ENCODE measurements at places on chromosomes 11 and 22.

GRCh38 chr11:32830413-32830738 lies 649 bp downstream of the PRRG4 start:
- peak overlapping the region; percentile 90 for H3K27ac ChIP-seq
- peaks cover 6% of the 10 kb centered on the region for H3K36me3 ChIP-seq
- DNase-seq: no peak
- peak overlapping the region; percentile 93 for H3K4me3 ChIP-seq

DNA sequence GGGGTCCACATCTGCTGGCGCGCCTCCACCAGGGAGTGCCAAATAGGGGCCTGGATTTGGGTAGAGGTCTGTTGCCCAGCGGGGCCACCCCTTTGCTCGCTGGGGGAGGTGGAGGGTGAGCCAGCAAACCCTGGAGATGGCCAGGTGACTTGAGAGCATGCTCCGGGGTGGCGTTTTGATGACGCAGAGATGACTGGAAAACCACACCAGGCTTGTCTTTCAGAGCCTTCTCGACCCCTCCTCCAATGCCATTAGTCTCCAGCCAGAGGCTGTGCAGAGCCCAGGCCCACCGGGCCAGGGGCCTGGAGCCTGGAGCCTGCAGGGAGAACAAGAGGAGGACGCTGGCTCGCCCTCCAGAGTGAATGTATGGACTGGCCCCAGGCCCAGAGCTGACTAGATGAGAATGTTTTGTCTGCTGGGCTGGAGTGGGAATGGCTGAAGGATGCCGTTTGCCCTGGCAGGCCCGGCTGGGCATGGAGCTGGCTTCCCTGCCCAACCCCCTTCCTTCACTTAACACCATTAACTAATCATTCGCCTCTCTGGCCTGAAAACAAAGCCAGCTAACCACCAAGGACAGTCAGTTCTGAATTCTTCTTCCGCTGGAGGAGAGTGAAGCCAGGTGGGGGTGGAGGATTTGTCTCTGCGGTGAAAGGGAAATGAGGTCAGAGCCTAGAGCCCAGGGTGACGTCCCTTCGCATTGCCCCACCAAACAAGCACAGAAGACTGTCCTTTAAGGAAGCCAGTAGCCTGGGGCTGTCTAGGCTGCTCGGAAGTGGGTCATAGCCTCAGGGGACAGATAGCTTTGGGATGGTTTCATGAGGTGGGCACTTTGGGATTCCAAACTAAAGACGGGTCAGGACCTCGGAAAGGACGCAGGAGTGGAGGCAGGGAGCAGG lies 1.6 kb upstream of the MCAM start:
- no peak overlapping the region for H3K4me3 ChIP-seq
- no peaks in the 10 kb centered on the region for H3K36me3 ChIP-seq
- peaks cover 70% of the 10 kb centered on the region for H3K4me1 ChIP-seq
- peak overlapping the region; percentile 79 for H3K27ac ChIP-seq
- DNase-seq: no peak

- no peak overlapping the region for H3K4me3 ChIP-seq
- DNase-seq: no peak
- H3K27ac ChIP-seq: no peak overlapping the region
- no peaks in the 10 kb centered on the region for H3K4me1 ChIP-seq
- no peaks in the 10 kb centered on the region for H3K36me3 ChIP-seq
Measured at GRCh38 chr11:125679397-125679796, 1.2 kb downstream of the ACRV1 start.

GRCh38 chr11:69326622-69327219 lies 32.8 kb downstream of the MYEOV start:
- H3K27me3 ChIP-seq: no peaks in the 10 kb centered on the region
- DNase-seq: no peak
- no peak overlapping the region for H3K27ac ChIP-seq
- no peaks in the 10 kb centered on the region for H3K4me1 ChIP-seq

- DNase-seq: no peak
- H3K27ac ChIP-seq: no peak overlapping the region
- no peaks in the 10 kb centered on the region for H3K4me1 ChIP-seq
- no peaks in the 10 kb centered on the region for H3K36me3 ChIP-seq
- no peaks in the 10 kb centered on the region for H3K27me3 ChIP-seq
Measured at GRCh38 chr11:132586801-132587200, 945.5 kb downstream of the OPCML start.

DNA sequence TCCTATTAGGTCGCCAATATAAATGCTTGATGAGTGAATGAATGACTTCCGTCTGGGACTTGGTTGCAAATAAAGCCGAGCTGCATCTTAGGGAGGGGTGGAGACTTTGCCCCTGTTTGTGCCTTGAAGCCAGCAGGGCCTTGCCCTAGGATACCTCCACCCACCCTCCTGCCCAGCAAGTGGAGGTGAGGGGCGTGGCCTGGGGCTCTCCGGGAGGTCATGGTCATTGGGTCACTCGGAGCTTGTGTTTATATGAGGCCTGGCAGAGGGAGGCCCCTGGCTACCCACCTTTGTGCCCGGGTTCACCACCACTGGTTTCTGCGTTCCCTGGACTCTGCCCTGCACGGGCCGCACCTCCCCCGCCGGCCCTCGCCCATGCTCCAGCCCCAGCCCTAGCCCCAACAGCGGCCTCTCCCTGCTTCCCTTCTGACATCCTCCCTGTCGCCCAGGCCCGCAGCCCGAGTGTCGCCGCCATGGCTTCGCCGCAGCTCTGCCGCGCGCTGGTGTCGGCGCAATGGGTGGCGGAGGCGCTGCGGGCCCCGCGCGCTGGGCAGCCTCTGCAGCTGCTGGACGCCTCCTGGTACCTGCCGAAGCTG lies 4.3 kb downstream of the MPST start:
- no peaks in the 10 kb centered on the region for H3K27me3 ChIP-seq
- H3K4me3 ChIP-seq: no peak overlapping the region
- H3K36me3 ChIP-seq: no peaks in the 10 kb centered on the region
- no peak overlapping the region for H3K27ac ChIP-seq
- no peak for DNase-seq

DNA sequence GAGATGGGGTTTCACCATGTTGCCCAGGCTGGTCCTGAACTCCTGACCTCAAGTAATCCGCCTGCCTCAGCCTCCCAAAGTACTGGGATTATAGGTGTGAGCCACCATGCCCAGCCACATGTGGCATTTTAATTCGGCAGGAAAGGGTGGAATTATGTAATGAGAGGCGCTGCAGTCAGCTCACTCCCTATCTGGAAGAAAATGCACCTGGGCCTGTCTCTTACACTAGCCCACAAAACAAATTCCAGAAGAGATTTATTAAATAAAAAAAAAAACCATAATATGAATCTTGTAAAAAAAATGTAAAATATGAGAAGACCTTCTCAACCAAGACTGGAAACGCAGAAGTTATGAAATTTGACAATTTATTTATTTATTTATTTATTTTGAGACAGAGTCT lies 8.2 kb upstream of the KAT5 start:
- H3K36me3 ChIP-seq: no peaks in the 10 kb centered on the region
- no peak overlapping the region for H3K4me3 ChIP-seq
- H3K27ac ChIP-seq: no peak overlapping the region

DNA sequence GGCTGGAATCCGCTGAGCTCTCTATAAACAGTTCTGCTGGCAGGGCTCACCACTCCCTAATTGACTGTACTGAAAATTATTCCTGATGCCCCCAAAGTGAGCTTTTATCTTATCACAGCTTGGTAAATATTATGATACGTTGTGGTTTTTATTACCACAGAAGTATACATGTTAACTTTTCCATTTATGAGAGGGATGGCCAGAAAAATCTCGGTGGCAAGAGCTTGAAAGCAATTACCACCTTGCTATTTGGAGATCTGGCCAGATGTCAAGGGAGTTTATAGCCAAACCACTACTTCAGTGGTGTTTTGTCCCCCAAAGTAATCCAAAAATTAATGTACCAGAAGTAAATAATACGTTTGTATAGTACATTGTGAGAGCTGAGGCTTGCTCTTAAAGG lies 75.4 kb upstream of the RCN1 start:
- H3K4me3 ChIP-seq: no peak overlapping the region
- H3K4me1 ChIP-seq: no peaks in the 10 kb centered on the region
- no peaks in the 10 kb centered on the region for H3K36me3 ChIP-seq
- peaks cover 22% of the 10 kb centered on the region for H3K27me3 ChIP-seq

GRCh38 chr11:44987506-44987905 lies 36.8 kb upstream of the TP53I11 start:
- no peak overlapping the region for H3K27ac ChIP-seq
- no peak overlapping the region for H3K4me3 ChIP-seq
- no peaks in the 10 kb centered on the region for H3K4me1 ChIP-seq
- DNase-seq: no peak
- no peaks in the 10 kb centered on the region for H3K27me3 ChIP-seq
- H3K36me3 ChIP-seq: no peaks in the 10 kb centered on the region

DNA sequence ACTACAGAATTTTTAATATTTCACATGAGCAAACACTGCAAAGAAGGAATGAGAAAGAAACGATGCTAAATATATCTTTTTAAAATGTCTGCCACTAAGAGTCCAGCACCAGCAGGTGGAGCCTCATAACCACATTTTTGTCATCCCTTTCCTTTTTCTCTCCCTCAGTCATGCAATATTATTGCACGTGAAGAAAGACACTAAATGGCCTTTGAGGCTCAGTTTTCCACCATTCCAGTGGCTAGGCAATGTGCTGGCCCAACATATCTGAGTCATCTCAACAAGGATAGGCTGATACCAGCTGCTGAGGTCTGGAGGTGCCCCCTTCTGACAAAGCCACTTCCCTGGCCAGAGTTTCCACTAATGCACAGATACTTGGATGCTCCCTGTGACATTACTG lies 1.8 kb downstream of the ALKBH8 start:
- H3K4me1 ChIP-seq: peaks cover 4% of the 10 kb centered on the region
- no peak overlapping the region for H3K4me3 ChIP-seq
- no peak for DNase-seq
- H3K36me3 ChIP-seq: no peaks in the 10 kb centered on the region
- H3K27me3 ChIP-seq: no peaks in the 10 kb centered on the region
- no peak overlapping the region for H3K27ac ChIP-seq

DNA sequence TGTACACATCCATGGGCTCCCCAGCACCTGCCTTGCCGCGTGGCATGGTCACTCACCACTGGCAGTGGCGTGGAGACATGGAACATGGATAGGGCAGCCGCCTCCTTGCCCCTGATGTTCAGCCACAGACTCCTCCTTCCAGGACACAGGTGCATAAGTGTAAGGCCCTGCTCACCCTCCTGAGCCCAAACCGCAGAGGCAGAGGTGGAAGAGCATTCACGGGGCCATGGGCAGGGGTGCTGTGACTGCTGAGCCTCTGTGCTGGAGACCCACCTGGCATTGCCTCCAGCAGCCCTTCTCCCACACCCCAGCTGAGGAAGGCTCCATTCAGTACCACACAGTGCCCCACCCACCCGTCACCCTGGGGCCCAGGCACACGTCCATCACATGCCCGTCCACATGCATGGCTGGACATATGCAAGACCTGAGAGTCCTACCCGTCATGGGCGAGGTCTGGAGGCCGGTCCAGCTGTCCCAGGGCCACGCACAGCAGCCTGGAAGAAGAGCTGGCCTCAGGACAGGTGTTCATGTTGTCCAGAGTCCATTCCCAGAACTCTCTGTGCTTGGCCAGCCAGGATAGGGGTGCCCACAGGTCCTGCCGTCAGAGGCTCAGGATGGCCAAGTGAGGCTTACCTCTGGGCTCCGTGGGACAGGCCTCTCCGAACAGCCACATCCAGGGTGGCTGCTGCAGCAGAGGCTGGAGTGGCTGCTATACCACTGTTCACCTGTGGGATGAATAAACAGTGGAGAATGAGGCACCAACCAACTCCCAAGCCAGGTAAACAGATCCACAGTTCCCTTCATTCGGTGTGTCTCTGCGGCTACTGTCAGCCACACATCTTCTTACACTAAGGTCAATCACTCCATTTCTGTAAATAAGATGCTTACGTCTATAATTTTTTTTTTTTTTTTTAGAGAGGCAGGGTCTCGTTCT lies 1.7 kb upstream of the TUBGCP6 start:
- H3K4me3 ChIP-seq: no peak overlapping the region
- H3K27me3 ChIP-seq: no peaks in the 10 kb centered on the region
- H3K36me3 ChIP-seq: peaks cover 25% of the 10 kb centered on the region
- no peak overlapping the region for H3K27ac ChIP-seq
- peaks cover 84% of the 10 kb centered on the region for H3K4me1 ChIP-seq
- DNase-seq: no peak

GRCh38 chr22:31045900-31046538 lies 35.1 kb upstream of the SMTN start:
- DNase-seq: no peak
- H3K4me1 ChIP-seq: peaks cover 14% of the 10 kb centered on the region
- peak overlapping the region; percentile 55 for H3K27ac ChIP-seq
- no peak overlapping the region for H3K4me3 ChIP-seq
- no peaks in the 10 kb centered on the region for H3K36me3 ChIP-seq

- peaks cover 60% of the 10 kb centered on the region for H3K36me3 ChIP-seq
- peaks cover 3% of the 10 kb centered on the region for H3K4me1 ChIP-seq
- no peaks in the 10 kb centered on the region for H3K27me3 ChIP-seq
- no peak for DNase-seq
- no peak overlapping the region for H3K4me3 ChIP-seq
Measured at GRCh38 chr11:117239295-117239694, 6.8 kb downstream of the RNF214 start.

- H3K27ac ChIP-seq: no peak overlapping the region
- H3K36me3 ChIP-seq: no peaks in the 10 kb centered on the region
- H3K27me3 ChIP-seq: no peaks in the 10 kb centered on the region
- DNase-seq: no peak
- H3K4me1 ChIP-seq: no peaks in the 10 kb centered on the region
Measured at GRCh38 chr22:22487869-22488597, 20.5 kb downstream of the ZNF280B start.

DNA sequence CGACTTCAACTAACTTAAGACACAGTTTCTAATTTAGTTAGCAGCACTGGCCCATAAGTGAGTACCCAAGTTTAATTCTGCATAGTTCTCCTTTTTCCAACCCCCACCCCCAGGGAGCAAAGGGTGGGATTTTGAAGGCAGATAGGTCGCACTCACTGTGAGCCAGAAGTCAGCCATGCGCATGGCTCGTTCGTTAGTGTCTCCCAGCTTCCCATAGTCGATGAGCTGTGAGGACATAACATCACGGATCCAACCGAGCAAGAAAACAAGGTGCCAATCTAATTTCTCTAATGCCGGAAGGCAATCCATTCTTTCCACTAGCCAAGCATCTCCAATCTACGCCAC lies 577 bp downstream of the MRPL17 start:
- no peaks in the 10 kb centered on the region for H3K36me3 ChIP-seq
- no peaks in the 10 kb centered on the region for H3K27me3 ChIP-seq
- peak overlapping the region; percentile 92 for H3K4me3 ChIP-seq
- H3K27ac ChIP-seq: peak overlapping the region; percentile 96

GRCh38 chr11:62505059-62505439 lies 41.6 kb downstream of the AHNAK start:
- no peak overlapping the region for H3K27ac ChIP-seq
- H3K4me1 ChIP-seq: peaks cover 2% of the 10 kb centered on the region
- DNase-seq: no peak
- H3K4me3 ChIP-seq: no peak overlapping the region
- H3K36me3 ChIP-seq: no peaks in the 10 kb centered on the region
- peaks cover 44% of the 10 kb centered on the region for H3K27me3 ChIP-seq

- H3K4me1 ChIP-seq: no peaks in the 10 kb centered on the region
- H3K27ac ChIP-seq: no peak overlapping the region
- no peak overlapping the region for H3K4me3 ChIP-seq
- H3K27me3 ChIP-seq: no peaks in the 10 kb centered on the region
Measured at GRCh38 chr11:79021601-79022000, 419.2 kb downstream of the TENM4 start.

Data from left lung (tissue), 14 donors.